ENCODE measurements at places on chromosomes 2 and 18. TPM values are rescaled to one million over a fixed set of nuclear protein-coding genes. Genes with fewer than 3 reads are reported as not detected.

DNA sequence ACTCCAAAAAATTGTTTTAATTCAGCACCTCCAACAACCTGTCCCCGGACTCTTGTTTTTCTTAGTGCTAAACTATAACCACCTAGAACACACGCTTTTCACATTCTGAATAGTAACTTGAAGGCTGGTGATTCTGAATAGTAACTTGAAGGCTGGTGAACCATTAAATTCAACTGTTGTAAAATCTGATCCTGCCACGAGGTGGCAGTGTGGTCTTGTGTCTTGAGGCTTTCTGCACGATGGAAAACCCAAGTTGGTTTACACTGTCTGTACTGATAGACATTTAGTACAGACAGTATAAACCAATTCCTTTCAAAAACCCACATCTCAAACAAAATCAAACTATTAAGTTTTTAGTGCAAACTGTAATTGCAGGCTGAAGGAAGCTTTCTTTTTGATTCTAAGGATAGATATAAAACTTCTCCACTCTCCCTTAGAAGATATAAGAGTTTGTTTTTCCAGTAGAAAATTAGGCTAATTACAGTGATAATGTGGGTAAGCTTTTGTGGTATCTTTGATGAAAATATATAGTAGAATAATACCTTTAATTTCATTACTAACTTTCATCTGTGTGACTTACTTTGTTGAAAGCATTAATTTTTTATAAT, 57.6 kb downstream of the VAPA start:
- DNase-seq = peak; percentile 84
- no peak overlapping the region for H3K27ac ChIP-seq
- H3K4me3 ChIP-seq = no peak overlapping the region
- H3K36me3 ChIP-seq = no peaks in the 10 kb centered on the region

GRCh38 chr2:195509551-195509950, 147.5 kb upstream of the SLC39A10 start:
- H3K27me3 ChIP-seq = no peaks in the 10 kb centered on the region
- no peak overlapping the region for H3K27ac ChIP-seq
- DNase-seq = no peak
- no peaks in the 10 kb centered on the region for H3K36me3 ChIP-seq

GRCh38 chr2:27582129-27582694, 630 bp upstream of the ZNF512 start:
- peaks cover 8% of the 10 kb centered on the region for H3K4me1 ChIP-seq
- H3K27ac ChIP-seq = peak overlapping the region; percentile 35
- no peaks in the 10 kb centered on the region for H3K27me3 ChIP-seq
- H3K36me3 ChIP-seq = no peaks in the 10 kb centered on the region

DNA sequence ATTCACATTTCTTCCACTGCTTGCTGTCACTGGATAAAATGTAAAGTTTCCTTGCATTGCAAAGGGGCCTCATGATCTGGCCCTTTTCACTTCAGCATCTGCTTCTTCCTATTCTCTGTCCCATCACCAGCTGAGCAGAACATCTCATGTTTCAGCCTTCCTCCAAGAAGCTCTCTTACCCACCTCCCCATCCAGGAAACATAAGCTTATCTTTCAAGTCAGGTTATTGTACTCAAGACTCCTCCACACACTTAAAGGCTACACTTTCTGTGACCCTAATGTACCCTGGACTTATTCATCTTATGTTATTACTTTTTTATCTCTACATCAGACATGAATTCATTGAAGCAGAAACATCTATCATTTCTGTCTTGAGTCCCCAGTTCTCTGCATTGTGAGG, 230.5 kb downstream of the PMAIP1 start:
- H3K27ac ChIP-seq = no peak overlapping the region
- H3K36me3 ChIP-seq = no peaks in the 10 kb centered on the region
- no peaks in the 10 kb centered on the region for H3K27me3 ChIP-seq
- no peak overlapping the region for H3K4me3 ChIP-seq
- DNase-seq = no peak

- no peak overlapping the region for H3K27ac ChIP-seq
- no peaks in the 10 kb centered on the region for H3K36me3 ChIP-seq
- H3K4me1 ChIP-seq = no peaks in the 10 kb centered on the region
- H3K27me3 ChIP-seq = no peaks in the 10 kb centered on the region
Measured at GRCh38 chr2:205451901-205452512, 230.3 kb upstream of the NRP2 start.

DNA sequence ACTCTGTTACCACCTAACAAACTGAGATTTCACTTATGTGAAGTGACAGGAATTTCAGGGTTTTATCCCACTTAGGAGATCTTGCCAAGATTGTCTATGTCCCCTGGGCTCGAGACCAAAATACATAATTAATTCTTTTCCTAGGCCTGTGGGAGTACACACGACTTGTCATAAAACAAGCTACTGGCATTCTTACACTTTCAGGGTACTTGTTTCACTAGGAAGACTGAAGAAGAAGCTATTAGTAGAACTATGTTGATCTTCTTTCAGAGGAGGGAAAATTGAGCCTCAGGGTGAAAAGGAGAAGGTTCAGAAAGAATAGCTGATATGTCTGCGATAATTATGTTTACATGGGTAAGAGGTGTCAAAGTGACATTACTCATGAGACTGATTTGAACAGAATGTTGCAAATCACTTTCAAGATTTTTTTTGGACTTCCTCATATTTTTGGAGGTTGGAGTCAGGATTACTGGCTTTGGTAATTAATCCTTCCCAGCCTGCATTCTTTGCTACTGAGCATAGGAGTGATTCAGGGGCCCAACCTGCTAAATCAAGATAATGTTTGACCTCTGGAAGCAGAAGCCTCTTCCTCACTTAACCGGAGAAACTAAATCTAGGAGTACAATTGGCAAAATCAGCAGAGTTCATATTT, 240.0 kb upstream of the NT5C1B start:
- H3K36me3 ChIP-seq = no peaks in the 10 kb centered on the region
- peaks cover 1% of the 10 kb centered on the region for H3K4me1 ChIP-seq
- H3K4me3 ChIP-seq = no peak overlapping the region
- no peak overlapping the region for H3K27ac ChIP-seq
- H3K27me3 ChIP-seq = no peaks in the 10 kb centered on the region

- peaks cover 3% of the 10 kb centered on the region for H3K4me1 ChIP-seq
- no peak for DNase-seq
- no peak overlapping the region for H3K4me3 ChIP-seq
- no peaks in the 10 kb centered on the region for H3K36me3 ChIP-seq
- peak overlapping the region; percentile 41 for H3K27ac ChIP-seq
- no peaks in the 10 kb centered on the region for H3K27me3 ChIP-seq
Measured at GRCh38 chr2:201432038-201432620, 19.1 kb downstream of the TRAK2 start.

DNA sequence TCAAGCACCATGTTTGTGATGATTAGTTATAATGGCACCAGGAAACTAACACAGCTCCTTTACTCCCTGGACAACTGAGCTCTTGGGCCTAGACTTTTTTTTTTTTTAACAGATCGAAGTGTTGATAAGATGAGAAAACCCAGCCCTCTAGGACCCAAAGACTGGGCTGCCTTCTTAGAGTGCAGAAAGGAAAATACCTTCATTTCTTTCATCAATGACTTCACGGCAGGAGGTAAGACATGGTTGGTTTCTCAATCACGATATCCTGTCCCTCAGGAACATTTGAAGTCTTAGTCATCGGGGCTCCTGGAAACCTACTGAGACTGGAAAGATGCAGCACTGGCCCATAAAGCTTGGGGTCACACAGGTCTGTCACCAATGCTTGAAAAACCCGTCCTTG, 84.7 kb downstream of the TNFRSF11A start:
- H3K27me3 ChIP-seq = no peaks in the 10 kb centered on the region
- no peaks in the 10 kb centered on the region for H3K36me3 ChIP-seq
- DNase-seq = no peak

- DNase-seq = no peak
- no peak overlapping the region for H3K27ac ChIP-seq
- no peak overlapping the region for H3K4me3 ChIP-seq
- no peaks in the 10 kb centered on the region for H3K27me3 ChIP-seq
Measured at GRCh38 chr2:223576873-223577272, 25.3 kb downstream of the SCG2 start.

DNA sequence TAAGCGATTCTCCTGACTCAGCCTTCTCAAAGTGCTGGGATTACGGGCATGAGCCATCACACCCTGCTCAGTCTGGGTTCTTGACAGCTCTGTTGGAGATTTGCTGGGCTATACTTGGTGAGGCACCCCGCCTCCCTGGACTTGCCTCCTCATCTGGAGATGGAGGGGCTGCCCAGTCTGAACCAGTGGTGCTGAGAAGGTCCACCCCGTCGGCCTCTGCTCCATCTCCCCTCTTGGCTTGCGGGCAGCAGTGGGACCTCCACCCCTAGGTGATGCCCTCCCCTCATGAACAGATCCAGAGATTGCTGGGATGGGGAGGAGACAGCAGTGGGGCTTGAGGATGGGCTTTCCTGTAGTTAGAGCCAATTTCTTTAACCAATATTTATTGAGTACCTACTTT, 120.9 kb downstream of the CLIP4 start:
- H3K27me3 ChIP-seq = no peaks in the 10 kb centered on the region
- no peaks in the 10 kb centered on the region for H3K36me3 ChIP-seq
- DNase-seq = no peak
- H3K4me1 ChIP-seq = no peaks in the 10 kb centered on the region
- H3K27ac ChIP-seq = no peak overlapping the region
- no peak overlapping the region for H3K4me3 ChIP-seq

DNA sequence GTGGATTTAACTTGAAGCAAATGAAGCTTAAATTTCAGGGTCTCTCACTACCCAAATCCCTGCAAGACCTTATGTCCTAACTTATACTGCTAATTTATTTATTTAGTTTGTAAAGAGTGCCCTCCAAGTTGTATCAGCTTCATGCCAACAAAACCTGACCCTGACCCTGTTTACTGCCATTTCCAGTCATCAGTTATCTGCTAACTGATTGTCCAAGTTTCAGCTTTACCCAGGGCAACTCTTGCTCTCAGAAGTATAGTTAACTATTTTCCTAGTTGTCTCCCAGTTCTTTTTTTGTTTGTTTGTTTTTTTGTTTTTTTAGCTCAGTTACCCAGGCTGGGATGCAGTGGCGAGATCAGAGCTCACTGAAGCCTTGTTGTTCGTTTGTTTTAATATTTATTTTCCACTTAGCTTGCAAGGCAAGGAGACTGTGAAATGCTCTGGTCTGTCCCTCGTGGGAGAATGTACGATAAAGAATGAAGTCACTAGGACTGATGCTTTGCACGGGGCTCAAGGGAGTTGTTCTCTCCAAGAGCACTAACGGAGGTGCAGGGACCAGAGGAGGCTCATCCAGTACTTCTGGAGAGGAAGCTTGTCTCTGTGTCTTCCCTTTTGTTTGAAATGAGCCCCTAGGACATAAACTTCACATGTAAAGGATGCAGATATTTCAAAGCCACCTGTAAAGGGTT, 35.3 kb downstream of the MYOM1 start:
- peaks cover 16% of the 10 kb centered on the region for H3K4me1 ChIP-seq
- peak overlapping the region; percentile 59 for H3K27ac ChIP-seq
- no peaks in the 10 kb centered on the region for H3K36me3 ChIP-seq
- H3K27me3 ChIP-seq = no peaks in the 10 kb centered on the region

- H3K27me3 ChIP-seq = no peaks in the 10 kb centered on the region
- H3K27ac ChIP-seq = peak within 1 kb of the TSS; percentile 99
- no peak for DNase-seq
- no peaks in the 10 kb centered on the region for H3K36me3 ChIP-seq
- peak within 1 kb of the TSS; percentile 94 for H3K4me3 ChIP-seq
Measured at GRCh38 chr2:121649149-121649595, at the start of gene CLASP1. TSS of gene CLASP1 (minus strand) at chr2:121649462. CDS start at chr2:121605895, 43,567 bp downstream.

DNA sequence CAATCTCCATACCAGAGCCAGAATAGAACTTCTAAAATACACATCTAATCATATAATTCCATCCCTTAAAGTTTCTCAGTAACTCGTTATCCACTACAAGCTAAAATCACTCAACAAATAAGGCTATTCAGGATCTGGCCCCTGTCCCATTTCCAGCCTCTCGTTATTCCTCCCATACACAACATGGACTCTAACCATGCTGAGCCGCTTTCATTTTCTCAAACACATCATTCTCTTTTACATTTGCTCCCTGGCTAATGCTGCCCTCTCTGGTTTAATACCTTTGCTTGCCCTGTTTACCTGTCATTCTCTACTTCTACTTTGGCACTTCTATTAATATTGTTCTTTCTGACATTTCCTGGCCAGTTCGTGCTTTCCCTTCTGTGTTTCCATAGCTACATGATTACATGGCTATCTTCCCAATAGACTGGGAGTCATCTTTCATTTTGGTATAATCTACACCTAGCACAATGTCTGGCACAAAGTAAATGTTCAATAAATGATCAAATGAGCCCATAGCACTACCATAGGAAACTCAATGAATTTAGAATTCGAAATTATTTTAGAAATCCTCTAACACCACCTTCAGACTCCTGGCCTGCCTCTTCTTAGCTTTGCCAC, 163.6 kb upstream of the VRK2 start:
- no peaks in the 10 kb centered on the region for H3K36me3 ChIP-seq
- no peaks in the 10 kb centered on the region for H3K4me1 ChIP-seq
- no peak for DNase-seq
- H3K27ac ChIP-seq = no peak overlapping the region
- no peaks in the 10 kb centered on the region for H3K27me3 ChIP-seq
- no peak overlapping the region for H3K4me3 ChIP-seq

- no peaks in the 10 kb centered on the region for H3K36me3 ChIP-seq
- no peak overlapping the region for H3K27ac ChIP-seq
- DNase-seq = no peak
- H3K4me3 ChIP-seq = no peak overlapping the region
Measured at GRCh38 chr18:64017870-64018269, 48.0 kb downstream of the SERPINB8 start.

DNA sequence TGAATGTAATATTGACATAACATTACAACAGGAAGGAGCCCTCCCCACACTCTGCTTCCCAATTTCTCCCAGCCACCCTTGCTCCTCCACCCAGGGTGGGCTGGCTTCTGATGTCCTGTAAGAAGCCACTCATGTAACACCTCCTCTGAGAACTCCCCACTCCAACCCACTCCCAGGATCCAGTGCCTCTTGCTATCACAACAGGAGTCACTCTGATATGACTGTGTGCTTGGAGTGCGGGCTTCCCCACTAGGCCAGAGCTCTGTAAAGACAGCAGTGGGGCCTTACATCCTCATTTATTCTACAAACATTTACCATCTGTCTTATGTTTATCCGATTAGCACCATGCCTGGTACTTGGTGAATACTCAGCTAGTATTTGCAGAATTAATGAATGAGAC, 65.1 kb downstream of the PTGR3 start:
- no peak overlapping the region for H3K27ac ChIP-seq
- DNase-seq = no peak
- H3K36me3 ChIP-seq = no peaks in the 10 kb centered on the region
- H3K27me3 ChIP-seq = no peaks in the 10 kb centered on the region

Gene NTSR2
- polyA plus RNA-seq = not detected

Gene NR4A2
- polyA plus RNA-seq = 0.27 TPM

Gene CMPK2
- polyA plus RNA-seq = 3.8 TPM

Gene ZSWIM2
- polyA plus RNA-seq = not detected

Gene SAG
- polyA plus RNA-seq = not detected

Gene LINC00305
- polyA plus RNA-seq = not detected

Gene FBXO36
- 0.74 TPM for polyA plus RNA-seq

Gene TMEM131
- 6.1 TPM for polyA plus RNA-seq

Data from liver (tissue), 10 donors.